Stimulated activated CD8-positive, alpha-beta memory T cell treated with anti-CD3 and anti-CD28 coated beads, Interleukin-2, amount 100 ng/mL, for 1 hour (primary cell): ENCODE measurements at places on chromosomes 13 and 19.

- DNase-seq: no peak
Measured at GRCh38 chr13:65868884-65869283, 1361.3 kb downstream of the PCDH9 start.

- no peak for DNase-seq
Measured at GRCh38 chr19:16325161-16325527, 518 bp downstream of the KLF2 start.

GRCh38 chr13:99908140-99908803, 63.3 kb downstream of the ZIC5 start:
- no peak for DNase-seq

- DNase-seq: no peak
Measured at GRCh38 chr19:48481846-48482639, 12.9 kb downstream of the CYTH2 start.

DNA sequence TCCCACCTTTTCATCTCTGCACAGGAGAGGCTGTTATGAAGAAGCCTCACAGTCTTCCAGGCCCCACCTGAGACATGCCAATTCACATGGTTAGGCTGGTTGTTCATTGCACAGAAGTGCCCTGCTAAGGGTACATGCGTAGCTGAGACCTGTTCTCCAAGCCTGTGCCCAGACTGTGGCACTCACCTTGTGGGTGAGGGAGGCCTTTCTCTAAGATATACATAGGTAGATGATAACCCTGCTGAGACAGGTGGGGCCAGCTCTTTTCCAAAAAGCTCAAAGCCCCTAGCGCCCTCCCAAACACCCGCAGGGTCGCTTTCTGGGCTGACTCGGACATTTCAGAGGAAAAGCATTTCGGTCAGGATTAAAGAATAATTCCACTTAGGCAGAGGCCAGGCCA, 53.5 kb upstream of the ZNF507 start:
- DNase-seq: no peak

GRCh38 chr19:29630655-29631054, 24.6 kb downstream of the POP4 start:
- no peak for DNase-seq

GRCh38 chr13:19573120-19573716, 11.9 kb upstream of the TPTE2 start:
- no peak for DNase-seq

GRCh38 chr13:107770541-107770940, 444.8 kb downstream of the LIG4 start:
- DNase-seq: no peak

DNA sequence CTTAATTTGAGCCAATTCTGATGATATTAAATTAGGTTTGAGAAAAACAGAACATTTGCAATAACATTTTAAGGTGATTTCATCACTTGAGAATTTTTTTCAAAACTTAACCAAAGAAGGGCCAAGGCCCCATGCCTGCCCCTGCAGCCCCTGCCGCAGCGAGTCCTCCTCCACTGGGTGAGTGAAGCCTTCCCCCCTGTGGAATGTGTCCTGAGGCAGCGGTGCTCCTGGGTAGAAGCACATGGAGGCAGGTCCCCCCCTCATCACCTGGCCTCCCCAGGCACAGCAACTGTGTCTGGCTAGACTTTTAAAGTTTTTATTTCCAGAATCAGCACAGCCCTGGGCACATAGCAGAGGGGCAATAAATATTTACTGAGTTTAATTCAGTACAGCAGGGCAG, 10.8 kb downstream of the SOX1 start:
- no peak for DNase-seq

- DNase-seq: no peak
Measured at GRCh38 chr13:49643035-49643646, 14.8 kb downstream of the ARL11 start.

DNA sequence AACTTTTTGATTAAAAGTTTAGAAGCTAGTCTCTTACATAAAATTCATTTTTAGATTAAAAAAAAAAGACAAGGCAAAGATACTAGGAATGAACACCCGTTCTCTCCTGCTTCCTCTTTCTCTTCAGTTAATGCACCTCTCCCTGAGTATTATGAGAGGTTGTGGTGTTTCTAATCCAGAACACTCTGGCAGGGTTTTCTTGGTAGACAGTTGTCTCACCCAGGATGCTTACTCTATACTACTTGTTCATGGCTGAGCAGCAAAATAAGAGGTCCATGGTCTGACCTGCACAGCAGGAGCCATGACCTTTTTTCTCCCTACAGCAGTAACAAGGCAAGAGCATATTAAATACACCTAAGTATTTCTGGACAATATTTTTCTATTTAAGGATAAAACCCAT, 62.0 kb downstream of the MICU2 start:
- no peak for DNase-seq

DNA sequence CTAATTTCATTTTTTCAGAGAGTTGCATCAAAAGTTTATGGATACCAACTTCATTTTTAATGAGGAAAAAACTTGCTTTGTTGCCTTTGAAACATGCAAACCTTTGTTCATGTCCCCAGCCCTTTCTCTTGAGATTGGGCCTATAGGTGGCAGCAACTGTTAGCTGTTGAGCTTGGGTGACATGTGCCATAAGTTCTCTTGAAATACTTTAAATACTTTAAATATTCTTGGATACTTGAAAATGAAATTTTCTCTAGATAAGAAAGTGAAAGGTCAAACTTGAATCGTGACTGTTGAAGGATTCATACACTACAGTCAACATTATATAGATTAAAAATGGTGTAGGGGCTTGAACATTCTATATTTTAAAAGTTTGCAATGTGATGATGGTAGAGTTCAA, 294.9 kb downstream of the NDFIP2 start:
- no peak for DNase-seq

DNA sequence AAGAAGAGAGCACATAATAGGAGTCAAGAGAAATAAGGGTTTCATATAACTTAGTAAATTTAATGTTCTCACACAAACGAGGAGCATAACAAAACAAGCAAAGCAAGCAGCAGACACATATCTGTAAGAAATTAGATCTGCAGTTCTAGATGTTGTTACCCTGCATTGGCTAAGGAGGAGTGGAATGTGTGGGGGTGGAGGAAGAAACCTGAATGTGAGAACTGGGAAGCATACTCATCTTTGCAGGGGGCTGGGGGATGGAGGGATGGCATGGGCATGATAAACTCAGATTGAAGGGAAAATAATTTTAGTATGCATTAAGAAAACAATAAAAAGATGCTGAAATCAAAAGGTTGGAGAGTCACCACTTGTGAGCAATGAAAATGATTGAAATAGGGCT, 255.0 kb downstream of the LIG4 start:
- DNase-seq: no peak

GRCh38 chr13:106151056-106151699, 384.3 kb downstream of the EFNB2 start:
- no peak for DNase-seq

GRCh38 chr19:38221919-38222830, 1.8 kb downstream of the DPF1 start:
- no peak for DNase-seq

GRCh38 chr19:35693422-35693821, 10.9 kb upstream of the ZBTB32 start:
- no peak for DNase-seq

- DNase-seq: no peak
Measured at GRCh38 chr19:31418692-31419430, 69.6 kb upstream of the TSHZ3 start.

- DNase-seq: no peak
Measured at GRCh38 chr19:29969891-29970290, 27.9 kb downstream of the URI1 start.

DNA sequence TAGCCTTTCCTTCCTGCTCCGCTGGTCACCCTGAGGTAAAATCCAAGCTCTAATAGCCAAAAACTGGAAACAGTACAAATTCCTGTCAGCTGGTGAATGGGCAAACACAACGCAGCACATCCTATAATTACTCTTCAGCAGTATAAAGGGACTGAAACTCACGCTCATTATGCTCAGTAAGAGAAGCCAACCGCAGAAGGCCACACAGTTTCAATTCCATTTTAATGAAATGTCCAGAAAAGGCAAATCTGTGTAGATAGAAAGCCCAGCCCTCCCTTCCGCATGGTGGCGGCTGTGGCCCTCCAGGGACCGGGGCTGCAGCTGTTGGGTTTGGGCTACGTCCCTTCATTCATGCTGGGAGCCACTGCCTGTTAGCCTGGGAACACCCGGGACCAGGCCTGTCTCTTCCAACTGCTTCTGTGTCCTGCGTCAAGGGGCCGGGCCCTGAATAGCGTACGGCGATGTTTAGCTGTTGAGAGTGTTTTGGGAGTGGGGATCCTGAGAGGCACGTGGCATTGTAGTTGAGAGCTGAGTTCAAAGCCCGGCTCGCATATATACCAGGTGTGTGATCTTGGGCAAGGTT, 23.5 kb downstream of the NKPD1 start:
- no peak for DNase-seq

DNA sequence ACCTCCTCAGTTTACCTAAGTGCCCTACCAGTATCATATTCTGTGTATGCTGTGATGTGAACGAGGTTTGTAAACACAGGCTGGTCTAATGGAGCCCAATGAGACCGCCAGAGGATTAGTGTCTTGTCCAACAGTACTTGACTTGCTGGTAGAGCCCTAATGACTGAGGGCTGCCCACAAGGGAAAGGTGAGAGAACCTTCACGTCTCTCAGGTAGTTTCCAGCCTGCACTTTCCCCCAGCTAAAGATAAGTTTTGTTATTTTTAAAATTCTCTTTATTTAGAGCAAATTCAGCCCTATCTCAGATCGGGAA, 498 bp upstream of the RBM26 start:
- DNase-seq: no peak

DNA sequence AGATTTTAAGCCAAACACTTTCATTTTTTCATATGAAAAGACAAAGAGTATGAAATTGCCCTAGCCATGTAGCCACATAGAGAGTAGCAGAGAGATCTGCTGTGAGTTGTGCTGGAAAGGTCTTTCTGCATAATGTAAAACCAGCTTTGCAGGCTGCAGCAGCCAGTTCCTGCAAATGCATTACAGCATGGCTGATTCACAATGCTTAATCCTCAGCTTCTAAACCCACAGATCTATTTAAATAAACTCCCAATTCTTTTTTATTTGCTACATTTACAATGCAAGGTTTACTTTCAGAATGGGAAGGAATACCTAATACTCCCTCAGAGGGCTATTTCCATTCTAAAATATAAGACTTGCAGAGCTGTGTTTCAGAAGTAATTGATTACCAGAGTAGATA, 185.6 kb upstream of the STARD13 start:
- DNase-seq: no peak

DNA sequence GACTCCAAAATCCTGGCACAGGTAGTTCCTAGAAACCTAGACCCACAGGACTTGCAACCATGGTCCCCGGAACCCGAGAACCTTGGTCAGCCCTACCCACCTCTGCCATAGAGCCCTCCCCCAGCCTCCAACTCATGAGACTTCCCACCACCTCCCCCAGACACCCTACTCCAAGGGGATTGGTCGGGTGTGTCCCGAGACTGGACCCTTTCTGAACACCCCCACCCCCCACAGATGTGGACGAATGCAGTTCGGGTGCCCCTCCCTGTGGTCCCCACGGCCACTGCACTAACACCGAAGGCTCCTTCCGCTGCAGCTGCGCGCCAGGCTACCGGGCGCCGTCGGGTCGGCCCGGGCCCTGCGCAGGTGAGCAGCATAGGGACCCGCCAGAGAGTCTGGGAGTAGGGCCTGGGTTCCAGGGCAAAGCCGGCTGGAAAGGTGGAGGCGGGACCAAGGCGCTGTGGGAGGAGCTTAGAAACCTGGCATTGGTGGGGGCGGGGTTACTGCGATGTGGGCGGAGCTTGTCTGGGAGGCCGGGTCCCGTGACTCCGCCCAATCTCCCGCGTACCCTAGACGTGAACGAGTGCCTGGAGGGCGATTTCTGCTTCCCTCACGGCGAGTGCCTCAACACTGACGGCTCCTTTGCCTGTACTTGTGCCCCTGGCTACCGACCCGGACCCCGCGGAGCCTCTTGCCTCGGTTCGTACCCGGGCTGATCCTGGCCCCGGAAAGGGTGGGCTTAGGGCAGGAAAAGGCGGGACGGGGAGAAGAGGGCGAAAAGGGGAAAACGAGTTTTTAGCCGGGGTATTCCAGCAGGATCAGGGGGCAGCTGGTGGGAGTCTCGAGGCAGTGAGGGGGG, 11.9 kb downstream of the LTBP4 start:
- DNase-seq: no peak

- DNase-seq: no peak
Measured at GRCh38 chr19:14072535-14073260, at the start of gene MISP3. Gene MISP3, plus strand, starts transcription at chr19:14072786. Its CDS starts 524 bp downstream, at chr19:14073310.

DNA sequence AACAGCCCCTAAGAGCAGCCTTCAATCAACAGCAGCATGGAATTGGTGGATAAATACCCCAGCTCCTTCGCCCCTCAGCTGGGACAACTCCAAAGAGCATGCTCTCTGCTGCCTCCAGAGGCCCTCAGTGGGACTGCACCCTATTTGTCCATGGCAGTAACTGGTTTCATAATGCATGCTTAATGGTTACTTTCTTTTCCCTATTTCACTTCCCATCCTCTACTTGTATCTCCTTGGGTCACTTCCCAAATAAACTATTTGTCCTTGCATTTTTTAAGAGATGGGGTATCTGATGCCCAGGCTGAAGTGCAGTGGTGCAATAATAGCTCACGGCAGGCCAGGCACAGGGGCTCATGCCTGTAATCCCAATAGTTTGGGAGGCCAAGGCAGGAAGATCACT, 13.5 kb upstream of the TPM4 start:
- no peak for DNase-seq

DNA sequence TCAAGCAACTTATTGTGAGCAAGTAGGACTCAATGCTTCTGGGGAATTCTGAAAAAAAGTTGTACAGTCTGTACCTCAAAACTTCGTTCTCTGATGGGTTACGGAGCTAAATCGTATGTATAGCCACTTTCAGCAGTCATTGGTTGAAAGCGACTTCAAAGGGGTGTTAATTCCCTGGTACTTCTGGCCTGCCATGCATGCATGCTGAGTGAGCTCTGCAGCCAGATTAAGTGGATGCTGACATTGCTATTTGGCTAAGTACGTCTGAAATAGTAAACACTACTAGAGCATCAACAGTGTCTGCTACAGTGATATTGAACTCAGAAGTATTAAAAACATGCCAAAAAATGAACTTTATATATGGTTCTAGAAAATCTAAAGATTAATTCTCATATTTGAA, 1183.1 kb upstream of the PCDH20 start:
- DNase-seq: no peak

DNA sequence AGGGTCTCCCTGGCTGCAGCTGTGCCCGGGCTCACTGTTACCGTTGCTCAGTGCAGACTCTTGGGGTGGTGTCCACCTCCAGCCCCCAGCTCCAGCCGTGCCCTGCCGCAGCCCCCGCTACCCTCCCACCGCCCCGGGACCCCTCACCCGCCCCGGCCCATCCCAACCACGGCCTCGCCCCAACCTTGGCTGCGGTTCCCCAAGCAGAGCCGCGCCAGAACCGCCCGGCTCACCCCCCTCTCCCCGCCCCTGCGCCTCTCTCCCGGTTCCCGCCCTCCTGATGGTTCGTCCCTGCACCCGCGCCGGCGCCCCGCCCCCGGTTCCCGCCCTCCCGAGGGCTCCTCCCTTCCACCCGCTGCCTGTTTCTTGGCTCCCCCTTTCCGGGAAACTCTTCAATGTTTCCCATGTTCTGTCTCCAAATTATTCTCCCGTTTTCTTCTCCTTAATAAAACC, 40.3 kb downstream of the ANKRD10 start:
- no peak for DNase-seq
